Endothelial cell (in vitro differentiated cells): ENCODE measurements at places on chromosomes 6 and 20.
A peak's percentile ranks its signal among the peaks of the same experiment; 100 is the strongest.

- DNase-seq, result no peak
These were observed 49.8 kb upstream of the ERVFRD-1 start for GRCh38 chr6:11161031-11161956.

DNA sequence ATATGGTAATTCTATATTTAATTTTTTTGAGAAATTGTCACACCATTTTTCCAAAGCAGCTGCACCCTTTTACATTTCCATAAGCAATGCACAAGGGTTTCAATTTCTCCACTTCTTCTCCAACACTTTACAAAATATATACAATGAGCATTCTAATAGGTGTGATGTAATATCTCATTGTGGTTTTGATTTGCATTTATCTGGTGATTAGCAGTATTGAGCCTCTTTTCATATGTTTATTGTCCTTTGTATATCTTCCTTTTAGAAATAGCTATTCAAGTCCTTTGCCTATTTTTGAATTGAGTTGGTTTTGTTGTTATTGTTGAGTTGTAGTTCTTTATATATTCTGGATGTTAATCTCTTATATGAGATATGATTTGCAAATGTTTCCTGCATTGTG lies 47.6 kb upstream of the HBS1L start:
- no peak for DNase-seq

- DNase-seq, result no peak
These were observed 93.8 kb downstream of the FOXA2 start for GRCh38 chr20:22490287-22491193.

- DNase-seq, result peak; percentile 33
These were observed 6.9 kb upstream of the HELZ2 start for GRCh38 chr20:63580796-63581461.

GRCh38 chr6:23752414-23752813 lies 373.6 kb upstream of the NRSN1 start:
- no peak for DNase-seq

DNA sequence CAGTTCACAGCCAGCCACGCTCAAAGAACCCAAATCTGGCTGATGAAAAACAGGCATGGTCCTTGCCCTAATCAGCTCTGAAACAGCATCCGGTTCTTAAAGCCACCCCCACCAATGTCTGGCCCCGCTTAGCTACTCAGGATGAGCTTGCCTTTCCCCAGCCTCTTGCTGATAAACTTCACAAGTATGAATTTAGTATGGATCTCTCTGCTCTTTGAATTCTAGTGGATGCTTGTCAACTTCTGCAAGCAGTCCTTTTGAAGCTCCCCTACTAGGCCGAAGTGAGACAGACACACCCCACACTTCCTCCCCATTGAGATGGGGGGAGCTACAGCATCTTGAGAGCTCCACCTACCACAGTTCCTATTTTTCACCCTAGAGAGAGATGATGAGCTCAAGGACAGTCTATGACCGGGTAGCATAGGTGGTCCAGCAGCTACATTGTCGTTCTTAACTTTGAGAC lies 36.7 kb downstream of the EBF4 start:
- no peak for DNase-seq

DNA sequence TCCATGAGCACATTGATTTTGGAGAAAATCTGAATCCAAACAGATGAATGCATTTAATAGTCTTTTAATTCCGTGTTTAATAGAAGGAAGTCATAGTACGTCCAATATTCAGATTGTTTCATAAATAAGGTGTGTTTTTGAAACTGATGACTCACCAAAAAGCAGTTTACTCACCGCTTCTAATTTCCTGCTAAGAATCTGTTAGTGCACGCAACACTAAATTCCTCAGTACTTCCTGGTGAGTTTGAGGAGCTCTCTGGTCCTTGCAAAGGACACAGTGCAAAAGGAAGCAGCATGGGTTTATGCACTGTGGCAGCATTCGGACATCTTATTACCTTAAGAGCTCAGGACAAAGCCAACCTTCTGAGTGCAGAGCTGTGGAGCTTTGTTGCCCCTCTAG lies 2.3 kb upstream of the ADGRF1 start:
- no peak for DNase-seq

- no peak for DNase-seq
These were observed 1.3 kb upstream of the BACH2 start for GRCh38 chr6:90297867-90298381.

GRCh38 chr6:31126396-31127175 lies 6.3 kb upstream of the CDSN start:
- DNase-seq, result no peak

DNA sequence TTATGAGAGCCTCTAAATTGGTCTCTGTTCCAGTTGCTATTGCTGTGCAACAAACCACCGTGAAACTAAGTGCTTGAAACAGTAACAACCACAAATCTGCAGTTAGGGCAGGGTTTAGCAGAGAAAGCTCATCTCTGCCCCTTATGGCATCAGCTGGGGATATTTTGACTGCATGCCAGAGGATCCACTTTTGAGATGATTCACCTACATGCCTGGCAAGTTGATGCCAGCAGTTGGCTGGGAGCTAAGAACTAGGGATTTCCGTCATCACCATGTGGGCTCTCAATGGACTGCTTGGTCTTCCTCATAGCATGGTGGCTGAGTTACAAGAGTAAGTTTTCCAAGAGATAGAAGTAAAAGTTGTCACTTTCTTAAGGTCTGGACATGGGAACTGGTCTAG lies 35.1 kb downstream of the PLCB4 start:
- DNase-seq, result no peak

- DNase-seq, result no peak
These were observed 58.2 kb downstream of the IRF4 start for GRCh38 chr6:449486-450419.

DNA sequence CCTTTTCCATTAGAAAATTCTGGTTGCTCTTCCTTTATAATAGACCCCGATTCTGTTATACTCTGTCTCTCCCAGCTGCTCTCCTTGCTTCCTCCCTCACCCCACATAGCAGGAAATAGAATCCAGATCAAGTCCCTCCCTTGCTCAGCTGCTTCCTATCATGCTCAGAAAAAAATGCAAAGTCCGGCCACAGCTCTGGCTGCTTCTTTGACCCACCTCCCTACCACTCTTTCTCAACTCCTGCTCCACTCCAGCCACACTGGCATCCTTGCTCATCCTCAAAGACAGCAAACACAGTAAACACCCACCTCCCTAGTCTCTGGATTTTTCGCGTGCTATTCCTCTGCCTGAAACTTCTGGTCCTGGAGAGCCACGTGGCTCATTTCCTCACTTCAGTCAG lies 9.1 kb upstream of the SLC22A16 start:
- no peak for DNase-seq

GRCh38 chr20:34943808-34944567 lies 11.6 kb downstream of the GSS start:
- no peak for DNase-seq

- no peak for DNase-seq
These were observed 5.2 kb upstream of the RSPH4A start for GRCh38 chr6:116611056-116611455.

GRCh38 chr6:41426438-41426851 lies 91.0 kb downstream of the NCR2 start:
- DNase-seq, result no peak

GRCh38 chr20:8812817-8813216 lies 256.1 kb upstream of the PLCB4 start:
- peak; percentile 22 for DNase-seq

DNA sequence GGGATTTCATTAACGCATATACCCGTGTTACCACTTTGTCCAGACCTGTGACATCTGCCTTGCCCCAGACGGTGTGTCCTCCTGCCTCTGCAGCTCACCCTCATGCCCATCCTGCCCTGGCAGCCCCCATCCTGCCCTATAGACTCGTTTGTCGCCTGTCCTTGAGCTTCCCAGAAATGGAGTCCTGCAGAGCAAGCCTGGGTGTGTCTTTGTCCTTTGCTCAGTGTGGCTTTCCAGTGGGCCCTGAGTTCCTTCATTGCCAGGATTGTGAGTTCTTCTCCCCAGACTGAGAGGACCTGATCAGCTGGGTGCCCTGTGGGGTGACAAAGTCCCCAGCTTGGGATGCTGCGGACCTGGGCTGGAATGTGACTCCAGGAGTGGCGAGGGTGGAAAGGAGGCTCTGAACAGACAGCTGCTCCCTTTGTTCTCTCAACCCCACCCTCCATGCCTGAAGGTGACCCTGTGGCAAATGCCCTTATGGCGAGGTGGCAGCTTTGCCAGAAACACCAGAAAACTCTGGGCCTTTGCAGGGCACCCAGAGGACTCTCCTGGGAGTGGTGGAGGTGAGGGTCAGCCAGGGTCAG lies 2.4 kb upstream of the CST3 start:
- no peak for DNase-seq

DNA sequence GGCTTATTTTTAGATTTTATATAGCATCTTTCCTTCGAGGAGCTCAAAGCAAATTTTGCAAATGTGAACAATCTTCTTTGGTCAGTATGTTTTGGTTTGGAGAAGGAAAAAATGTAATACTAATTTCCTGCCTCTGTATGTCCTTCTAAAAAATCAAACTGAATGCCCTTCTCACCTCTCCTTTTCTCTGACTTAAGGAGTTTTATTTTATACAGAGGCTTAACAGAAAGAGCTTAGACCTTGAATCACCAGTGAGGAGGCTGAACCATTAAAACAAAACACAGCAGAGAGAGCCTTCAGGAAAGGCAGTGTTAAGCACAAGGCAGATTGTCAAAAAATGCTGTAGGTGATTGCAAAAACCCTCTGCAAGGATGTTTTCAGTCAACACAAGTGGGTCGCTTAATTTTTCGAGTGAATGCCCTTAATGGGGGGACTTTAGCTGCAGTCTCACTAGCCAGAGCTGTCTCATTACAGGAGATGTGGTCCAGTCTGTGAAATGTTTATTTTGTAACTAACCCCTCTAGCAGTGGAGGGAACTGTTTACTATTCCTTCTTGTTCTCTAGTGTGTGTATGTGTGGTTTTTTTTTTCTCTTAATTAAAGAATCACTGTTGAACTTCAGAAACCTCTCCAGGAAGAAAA lies 481.3 kb upstream of the CITED2 start:
- DNase-seq, result no peak

GRCh38 chr20:50813801-50814200 lies 18.9 kb downstream of the BCAS4 start:
- DNase-seq, result no peak

- no peak for DNase-seq
These were observed 12.5 kb upstream of the ALDH8A1 start for GRCh38 chr6:134962421-134962820.

DNA sequence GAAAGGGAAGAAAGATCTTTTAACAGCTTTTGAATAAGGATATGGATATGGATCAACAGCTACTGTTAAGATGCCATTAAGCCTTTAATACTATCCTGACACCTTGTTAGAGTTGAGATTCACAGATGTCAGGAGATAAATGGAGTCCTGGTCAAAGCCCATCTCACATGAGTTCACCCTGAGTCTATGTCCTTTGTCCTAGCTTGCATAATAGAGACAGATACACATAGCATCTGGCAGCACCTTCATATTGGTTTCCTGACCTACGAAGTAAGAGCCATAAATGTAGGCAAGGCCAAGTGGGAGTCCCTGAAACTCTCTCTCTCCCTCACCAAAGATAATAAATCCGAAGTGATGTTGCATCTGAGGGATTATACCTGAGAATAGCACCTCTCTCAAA lies 79.1 kb upstream of the F13A1 start:
- DNase-seq, result no peak

GRCh38 chr6:7726416-7727085 lies 652 bp downstream of the BMP6 start:
- DNase-seq, result peak; percentile 24

DNA sequence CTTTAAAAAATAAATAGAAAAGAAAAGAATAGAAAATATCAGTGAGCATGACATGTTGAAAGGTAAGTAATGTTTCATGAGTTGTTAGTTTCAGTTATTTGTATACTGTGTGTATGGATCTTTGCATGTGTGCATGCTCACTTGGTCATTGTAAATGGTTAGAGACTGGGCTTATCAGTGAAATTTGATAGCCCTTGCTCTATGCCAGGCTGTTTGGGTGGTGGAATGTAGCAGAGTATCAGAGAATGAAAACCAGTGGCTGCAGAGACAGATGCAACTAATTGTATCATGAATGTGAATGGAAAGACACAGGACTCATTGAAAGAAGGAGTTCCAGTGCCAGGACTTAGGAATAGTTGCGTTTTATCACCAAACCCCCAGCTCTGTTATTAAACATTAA lies 4.2 kb downstream of the GSTA2 start:
- DNase-seq, result no peak

DNA sequence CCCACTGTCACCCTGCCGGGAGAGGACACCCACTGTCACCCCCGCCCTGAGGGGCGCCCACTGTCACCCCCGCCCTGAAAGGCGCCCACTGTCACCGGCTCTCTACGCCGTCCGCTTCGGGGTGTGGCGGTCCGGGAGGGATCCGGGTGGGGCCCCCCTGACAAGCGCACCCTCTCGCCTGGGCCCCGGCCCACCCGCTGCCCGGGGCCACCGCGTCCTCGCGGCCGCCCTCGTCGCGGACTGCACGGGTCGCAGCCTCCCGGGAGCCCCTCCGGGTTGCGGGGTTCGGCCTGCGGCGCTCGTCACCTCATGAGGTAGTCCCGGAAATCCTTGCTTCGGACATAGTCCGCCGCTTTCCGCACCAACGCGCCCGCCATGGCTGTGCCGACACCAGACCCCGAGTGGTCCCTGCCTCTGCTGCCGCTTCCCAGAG lies 224 bp downstream of the MPC1 start:
- no peak for DNase-seq

DNA sequence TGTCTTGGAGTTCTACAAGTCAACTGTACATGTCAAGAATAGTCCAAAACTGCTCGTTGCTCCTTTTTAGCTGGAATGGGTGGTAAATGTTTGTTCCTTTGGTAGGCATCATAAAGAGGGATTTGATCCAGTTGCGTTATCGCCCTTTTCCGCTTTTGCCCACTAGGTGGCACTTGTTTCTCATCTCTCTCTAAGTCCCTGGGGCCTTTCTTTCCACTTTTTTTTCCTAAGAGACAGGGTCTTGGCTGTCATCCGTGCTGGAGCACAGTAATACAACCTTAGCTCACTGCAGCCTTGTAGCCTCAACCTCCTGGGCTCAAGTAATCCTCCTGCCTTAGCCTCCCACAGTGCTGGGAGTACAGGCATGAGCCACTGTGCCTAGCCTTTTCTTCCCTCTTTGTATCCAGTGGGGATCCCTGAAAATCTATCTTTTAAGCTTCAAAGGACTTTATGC lies 20.7 kb downstream of the GTPBP2 start:
- DNase-seq, result peak; percentile 73

DNA sequence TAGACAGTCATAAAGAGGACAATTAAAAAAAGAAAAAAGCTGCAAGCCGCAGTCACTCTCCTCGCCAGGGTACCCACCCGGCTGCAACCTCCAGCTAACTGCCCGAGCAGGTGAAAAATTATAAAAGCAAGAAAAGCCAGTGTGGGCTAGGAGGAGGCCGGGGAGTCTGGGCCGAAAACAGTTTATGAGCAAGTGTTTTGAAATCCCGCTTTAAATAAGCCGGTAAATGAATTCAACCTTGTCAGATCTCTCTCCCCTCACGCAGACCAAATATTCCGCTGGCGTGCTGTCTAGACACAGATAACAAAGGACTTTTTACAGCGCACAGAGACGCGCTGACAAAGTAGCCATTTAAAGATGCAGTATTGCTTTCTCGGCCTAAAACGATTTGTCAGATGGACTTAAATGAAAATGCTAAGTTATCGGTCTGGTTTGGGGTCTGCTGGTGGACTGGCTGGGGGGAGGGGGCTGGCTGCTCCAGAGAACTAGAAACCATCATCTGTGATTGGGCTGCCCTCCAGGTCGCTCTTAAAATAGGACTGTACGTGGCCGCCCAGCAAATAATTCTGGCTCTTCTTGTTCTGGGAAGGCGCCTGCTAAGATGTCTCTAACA lies 24.6 kb downstream of the PMEPA1 start:
- no peak for DNase-seq
